ENCODE measurements at places on chromosomes 2 and 18.
A peak's percentile ranks its signal among the peaks of the same experiment; 100 is the strongest.

- peak; percentile 63 for DNase-seq
Observed at GRCh38 chr2:33475224-33476130, 972 bp upstream of the RASGRP3 start.

DNA sequence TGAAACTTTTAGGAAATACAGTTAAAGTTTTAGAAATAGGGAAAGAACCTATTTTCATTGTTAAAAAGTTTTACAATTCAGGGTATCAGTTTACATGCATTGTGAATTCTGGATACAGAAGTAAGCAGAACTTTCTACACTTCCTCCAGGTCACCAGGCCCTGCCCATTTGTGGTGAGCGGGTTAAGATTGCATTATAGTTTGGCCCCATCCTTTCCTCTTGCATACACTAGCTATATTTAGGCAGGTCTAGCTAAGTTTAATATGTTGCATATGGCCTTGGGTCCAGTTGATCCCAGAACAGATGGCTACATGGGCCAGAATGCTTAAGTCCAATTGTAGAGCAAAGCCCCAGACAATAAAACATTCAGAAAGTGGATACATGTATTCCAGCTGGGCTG, 4.8 kb downstream of the VWA3B start:
- peak; percentile 61 for DNase-seq

DNA sequence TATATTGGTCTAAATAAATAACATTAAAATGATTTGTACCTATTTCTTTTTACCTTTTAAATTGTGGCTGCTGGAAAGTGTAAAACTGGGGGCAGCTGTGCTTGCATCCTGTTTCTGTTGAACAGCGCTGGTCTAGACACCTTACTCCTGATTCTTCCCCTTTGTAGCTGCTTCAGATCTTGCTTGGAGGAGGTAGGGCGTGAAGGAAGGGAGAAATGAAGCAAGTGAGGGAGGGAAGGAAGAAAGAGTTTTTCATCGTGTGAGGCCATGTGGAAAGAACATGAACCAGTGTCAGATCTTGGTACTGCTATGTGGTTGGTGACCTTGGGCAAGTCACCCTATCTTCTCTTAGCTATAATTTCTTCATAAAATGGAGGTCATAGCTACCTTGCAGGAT, 89.0 kb upstream of the SEC11C start:
- no peak for DNase-seq

- no peak for DNase-seq
Observed at GRCh38 chr2:98637401-98638147, 29.2 kb downstream of the UNC50 start.

DNA sequence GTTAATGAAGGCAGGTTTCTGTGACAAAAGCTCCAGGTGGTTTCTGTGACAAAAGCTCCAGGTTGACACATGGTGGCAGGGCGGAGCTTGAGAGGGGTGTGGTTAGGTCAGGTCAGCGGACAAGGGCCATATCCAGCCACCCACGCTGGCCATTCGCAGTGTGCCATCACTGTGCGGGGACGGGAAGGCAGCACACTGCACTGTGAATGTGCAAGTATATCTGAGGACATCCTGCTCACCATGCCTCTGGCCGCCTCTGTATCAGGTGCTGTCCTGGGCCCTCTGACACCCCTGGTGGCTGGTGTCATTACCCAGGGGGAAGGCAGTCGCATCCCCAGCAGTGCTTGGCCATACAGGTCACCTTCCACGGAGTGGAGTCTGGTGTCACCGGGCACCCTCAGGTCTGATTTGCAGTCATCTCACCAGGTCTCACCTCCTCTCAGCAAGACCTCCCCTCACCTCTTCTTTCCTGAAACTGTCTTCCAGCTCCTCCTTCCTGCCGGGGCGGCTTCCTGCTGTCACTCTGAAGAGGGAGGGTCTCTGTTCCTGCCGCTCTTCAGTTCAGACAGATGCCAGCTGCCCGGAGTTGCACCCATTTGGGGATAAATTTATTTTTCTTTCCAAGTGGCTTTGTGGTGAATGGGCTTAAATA, 34.9 kb downstream of the CTIF start:
- no peak for DNase-seq
